EL (cell line): ENCODE measurements at places on chromosomes 5 and 9.

GRCh38 chr5:155049569-155050383 lies 36.2 kb downstream of the KIF4B start:
- DNase-seq = peak; percentile 2

GRCh38 chr5:9515436-9515835 lies 30.4 kb downstream of the SEMA5A start:
- DNase-seq = no peak

GRCh38 chr5:176823869-176824412 lies 13.6 kb downstream of the UNC5A start:
- DNase-seq = no peak

DNA sequence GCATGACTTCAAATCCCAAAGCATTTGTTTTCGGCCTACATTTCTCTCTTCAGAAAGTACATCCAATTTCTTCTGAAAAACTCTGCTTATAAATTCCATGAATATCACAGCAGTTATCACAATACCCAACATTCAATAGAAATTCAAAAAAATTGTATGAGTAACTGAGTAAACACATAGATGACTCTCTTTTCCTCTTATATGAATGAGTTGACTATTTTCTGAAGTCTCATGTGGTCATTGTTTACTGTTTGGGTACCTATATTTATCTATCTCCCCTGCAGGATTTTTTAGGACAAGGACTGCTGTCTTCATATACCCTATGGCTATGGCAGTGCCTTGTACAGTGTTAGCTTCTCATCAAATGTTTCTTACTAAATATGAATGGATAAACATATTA lies 157.1 kb downstream of the HTR1A start:
- no peak for DNase-seq

DNA sequence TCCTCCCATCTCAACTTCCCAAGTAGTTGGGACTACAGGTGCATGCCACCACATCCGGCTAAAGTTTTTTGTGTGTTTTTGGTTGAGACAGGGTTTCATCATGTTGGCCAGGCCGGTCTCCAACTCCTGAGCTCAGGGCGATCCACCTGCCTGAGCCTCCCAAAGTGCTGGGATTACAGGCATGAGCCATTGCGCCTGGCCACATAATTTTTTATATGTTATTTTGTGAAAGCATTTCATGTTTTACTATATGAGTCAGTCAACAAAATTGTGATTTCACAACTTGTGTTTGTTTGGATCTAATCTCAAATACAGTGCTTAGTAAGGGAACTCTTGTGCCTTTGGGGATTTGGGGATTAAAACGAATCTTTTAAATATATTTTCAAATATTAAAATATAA lies 20.0 kb upstream of the FAM120AOS start:
- DNase-seq = peak; percentile 59

GRCh38 chr5:155983954-155984353 lies 343.0 kb upstream of the SGCD start:
- DNase-seq = no peak

GRCh38 chr5:151663617-151664293 lies 23.0 kb downstream of the SPARC start:
- no peak for DNase-seq

- no peak for DNase-seq
Observed at GRCh38 chr9:82750411-82750913, 312.5 kb downstream of the RASEF start.

GRCh38 chr5:116564756-116565490 lies 9.7 kb downstream of the SEMA6A start:
- no peak for DNase-seq

- no peak for DNase-seq
Observed at GRCh38 chr5:2293906-2294305, 411.2 kb upstream of the IRX4 start.

- DNase-seq = no peak
Observed at GRCh38 chr9:69222970-69223369, 48.9 kb downstream of the TJP2 start.

- no peak for DNase-seq
Observed at GRCh38 chr5:38424148-38425060, 132.0 kb downstream of the LIFR start.

GRCh38 chr5:132887283-132887682 lies 13.8 kb downstream of the LEAP2 start:
- no peak for DNase-seq

- DNase-seq = no peak
Observed at GRCh38 chr9:135037521-135038250, 49.8 kb upstream of the OLFM1 start.

DNA sequence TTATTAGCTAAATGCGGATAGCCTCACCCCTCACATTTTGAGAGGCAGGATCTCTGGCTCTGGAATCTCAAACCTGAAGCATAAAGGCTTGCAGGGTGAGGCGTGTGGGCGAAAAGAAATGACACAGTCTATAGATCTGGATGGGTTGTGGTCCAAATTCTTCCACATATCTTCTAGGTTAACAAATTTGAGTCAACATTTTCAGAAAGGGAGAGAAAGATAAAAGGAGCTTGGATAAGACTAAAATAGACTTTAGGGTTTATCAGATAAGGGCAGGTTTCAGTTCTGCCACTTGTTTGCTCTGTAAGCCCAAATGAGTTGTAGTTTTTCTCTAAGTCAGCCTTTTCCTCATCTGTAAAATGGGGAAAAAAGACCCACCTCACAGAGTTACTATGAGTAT lies 220.9 kb downstream of the TRIM32 start:
- no peak for DNase-seq

GRCh38 chr9:98083566-98084183 lies 27.1 kb downstream of the NANS start:
- no peak for DNase-seq

DNA sequence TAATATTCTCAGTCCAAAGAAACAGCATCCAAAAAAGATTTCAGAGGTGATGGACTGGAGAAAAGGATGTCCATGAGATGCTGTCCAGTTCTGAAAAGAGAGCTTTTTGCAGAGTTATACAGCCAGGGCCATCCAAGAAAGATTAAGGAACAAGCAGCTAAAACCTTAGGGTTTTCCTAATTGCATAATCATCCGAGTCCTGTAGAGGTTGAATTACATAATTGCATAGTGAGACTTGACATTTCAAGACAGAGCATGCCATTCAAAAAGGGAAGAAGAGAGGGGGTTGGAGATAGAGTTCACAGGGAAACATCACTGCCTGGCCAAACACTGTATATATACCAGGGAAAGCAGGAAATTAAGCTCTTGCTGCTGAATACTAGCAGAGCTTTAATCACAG lies 1729.2 kb upstream of the WWC1 start:
- DNase-seq = no peak

GRCh38 chr5:10275991-10276390 lies 25.9 kb downstream of the CCT5 start:
- no peak for DNase-seq

- peak; percentile 67 for DNase-seq
Observed at GRCh38 chr9:121976751-121977150, 116.4 kb downstream of the TTLL11 start.

DNA sequence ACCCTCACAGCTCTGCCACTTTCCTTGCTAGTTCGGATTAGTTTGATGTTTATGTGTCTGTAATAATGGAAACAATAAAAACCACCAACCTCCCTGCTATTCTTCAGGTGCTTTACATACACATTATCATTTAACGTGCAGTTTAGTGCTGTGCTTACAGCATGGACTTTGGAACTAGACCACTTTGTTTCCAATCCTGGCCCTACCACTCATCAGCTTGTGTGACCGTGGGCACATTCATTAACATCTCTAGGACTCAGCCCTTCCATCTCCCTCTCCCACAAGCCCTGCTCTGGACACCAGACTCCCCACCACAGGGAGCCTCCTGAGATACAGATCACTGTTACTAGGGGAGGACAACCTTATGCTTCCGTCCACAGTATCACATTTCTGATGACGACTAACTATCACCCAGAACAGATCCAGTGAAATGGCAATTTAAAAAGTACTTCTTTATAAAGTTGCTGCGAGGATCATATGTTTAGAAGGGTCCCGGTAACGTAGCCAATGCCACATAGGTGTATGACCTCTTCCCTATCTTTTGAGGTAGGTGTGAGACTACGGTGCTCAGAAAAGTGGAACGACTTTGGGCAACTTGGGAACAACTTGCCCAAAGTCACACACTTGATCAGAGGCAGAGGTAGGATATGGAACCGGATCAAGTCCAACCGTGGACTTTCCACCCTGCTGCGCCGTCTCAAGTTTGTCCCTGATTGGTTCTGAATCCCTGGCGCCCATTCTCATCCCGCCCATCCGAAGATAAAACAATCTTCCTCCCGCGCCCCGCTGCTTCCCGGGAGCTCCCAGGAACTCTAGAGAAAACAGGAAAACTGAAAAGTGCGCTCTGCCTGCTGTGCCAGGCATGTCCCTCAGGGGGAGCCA lies 132.4 kb upstream of the NIPBL start:
- peak; percentile 89 for DNase-seq

GRCh38 chr5:123035360-123035917 lies 1.1 kb downstream of the PPIC start:
- DNase-seq = peak; percentile 57

GRCh38 chr9:124037790-124038189 lies 26.2 kb downstream of the LHX2 start:
- no peak for DNase-seq

DNA sequence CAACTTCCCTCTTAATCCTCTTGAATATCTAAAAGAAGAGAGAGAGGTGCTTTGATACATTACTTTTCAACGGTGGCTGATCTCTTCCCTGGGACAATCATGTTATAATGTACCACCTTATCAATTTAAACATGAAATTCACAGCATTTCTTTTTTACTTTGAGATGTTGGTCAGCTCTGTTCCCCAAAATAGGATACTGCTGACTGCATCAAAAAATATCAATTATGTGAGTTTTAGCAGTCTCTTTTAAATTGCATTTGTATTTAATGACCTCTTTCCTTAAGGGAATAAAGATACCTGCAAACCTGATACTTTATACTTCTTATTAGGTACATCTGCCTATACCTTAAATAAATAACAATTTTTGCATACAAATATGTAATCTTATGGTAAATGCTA lies 58.4 kb upstream of the MARCHF11 start:
- DNase-seq = no peak

DNA sequence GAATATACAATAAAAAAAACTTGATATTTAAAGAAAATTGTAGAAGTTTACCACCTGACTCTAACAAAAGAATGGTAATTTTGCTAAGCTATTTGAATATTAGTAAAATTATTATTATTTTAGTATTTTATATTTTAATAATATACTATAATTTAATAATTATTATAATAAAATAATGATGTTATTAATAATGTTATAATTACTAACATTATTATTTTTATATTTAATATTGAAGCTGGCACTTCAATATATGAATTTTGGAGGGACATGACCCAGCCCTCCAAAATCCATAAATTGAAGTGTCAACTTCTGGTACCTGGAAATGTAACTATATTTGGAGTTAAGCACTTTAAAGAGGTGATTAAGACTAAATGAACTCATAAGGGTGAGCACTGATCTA lies 486.1 kb upstream of the CDH9 start:
- DNase-seq = no peak

GRCh38 chr5:89930591-89931392 lies 478.8 kb downstream of the CETN3 start:
- DNase-seq = peak; percentile 63

DNA sequence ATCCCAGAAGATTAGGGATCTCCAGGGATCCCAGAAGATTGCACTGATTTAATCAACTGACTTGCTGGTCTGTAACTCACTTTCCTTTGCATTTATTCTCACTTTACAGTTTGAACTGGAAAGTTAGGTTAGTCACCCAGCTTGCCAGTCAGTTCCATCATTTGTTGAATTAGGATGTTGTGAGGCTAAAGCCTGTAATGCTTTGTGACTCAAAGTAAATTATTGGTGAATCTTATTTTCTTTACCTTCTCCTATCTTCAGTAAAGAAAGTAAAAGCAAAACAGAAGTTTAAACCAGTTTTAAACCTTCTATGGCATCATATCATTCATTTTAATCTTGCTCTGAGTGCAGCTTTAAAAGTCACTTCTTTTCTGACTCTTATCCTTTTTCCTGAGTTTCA lies 85.8 kb downstream of the SLC44A1 start:
- DNase-seq = no peak

GRCh38 chr5:56514245-56514644 lies 281.1 kb upstream of the ANKRD55 start:
- DNase-seq = no peak

DNA sequence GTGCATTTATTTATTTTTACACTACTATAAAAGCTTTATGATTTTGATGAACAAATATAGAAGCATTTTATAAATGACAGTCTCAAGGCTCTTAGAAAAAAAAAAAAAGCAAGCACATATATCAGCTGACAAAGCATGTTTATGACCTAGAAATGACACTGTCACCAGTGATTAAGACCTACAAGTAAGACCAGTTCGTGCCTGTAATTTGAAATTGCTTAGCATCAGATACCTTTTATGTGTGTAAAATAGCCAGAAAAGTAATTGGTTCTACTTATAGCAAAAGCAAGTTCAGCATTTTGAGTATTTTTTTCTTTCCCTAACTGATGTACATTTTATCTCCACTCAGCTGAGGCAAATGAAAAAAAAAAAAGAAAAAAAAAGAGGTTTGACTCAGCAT lies 808.4 kb downstream of the CDH18 start:
- DNase-seq = no peak

- no peak for DNase-seq
Observed at GRCh38 chr9:33354651-33355211, 47.6 kb downstream of the AQP7 start.

DNA sequence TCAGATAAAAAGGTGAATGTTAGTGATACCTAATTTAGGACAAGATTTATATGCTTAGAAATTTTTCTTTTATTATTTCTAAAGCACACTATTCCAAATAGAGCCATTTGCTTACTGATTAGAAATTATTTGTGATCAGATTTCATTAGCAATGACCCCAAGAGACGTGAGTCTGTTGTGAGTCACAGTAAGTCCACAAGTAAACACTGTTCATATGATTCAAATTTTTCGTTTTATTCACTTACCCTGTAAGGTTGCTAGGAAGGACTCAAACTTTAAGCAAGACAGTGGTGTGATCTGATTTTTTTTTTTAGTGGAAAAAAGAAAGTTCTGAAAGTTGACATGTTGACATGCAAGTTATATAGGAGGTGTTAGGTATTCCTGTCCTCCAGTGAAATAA lies 1.2 kb downstream of the CARD6 start:
- DNase-seq = no peak

GRCh38 chr5:119330367-119331183 lies 25.2 kb upstream of the TNFAIP8 start:
- DNase-seq = no peak

GRCh38 chr5:92574023-92574422 lies 1007.0 kb downstream of the NR2F1-AS1 start:
- DNase-seq = no peak

DNA sequence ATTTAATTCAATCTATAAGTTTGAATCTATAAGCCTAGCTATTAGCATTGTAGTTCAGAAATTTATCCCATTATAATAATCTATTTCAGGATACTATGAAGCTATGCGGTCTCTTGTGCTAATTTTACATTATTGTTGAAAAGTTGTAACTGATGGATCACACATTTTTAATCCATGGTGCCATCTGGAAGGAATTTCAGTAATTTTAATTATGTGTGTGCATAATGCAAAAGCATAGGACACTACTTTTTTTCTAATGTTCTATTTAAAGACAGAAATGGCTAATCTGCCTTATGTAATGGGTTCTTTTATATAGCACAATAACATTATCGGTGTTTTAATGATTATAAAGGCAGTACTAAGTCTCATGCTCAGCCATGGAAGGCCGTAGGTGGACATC lies 90.6 kb downstream of the HOMER1 start:
- peak; percentile 13 for DNase-seq

GRCh38 chr9:111794835-111795556 lies at the start of gene SHOC1:
SHOC1 (minus strand) TSS chr9:111794937; CDS start chr9:111791418, 3,519 bp downstream.
- DNase-seq = no peak

- DNase-seq = no peak
Observed at GRCh38 chr5:175609526-175609925, 48.3 kb upstream of the HRH2 start.
